Cortex of kidney (tissue), 1 donor: ENCODE measurements at places on chromosomes 5 and 9.

DNA sequence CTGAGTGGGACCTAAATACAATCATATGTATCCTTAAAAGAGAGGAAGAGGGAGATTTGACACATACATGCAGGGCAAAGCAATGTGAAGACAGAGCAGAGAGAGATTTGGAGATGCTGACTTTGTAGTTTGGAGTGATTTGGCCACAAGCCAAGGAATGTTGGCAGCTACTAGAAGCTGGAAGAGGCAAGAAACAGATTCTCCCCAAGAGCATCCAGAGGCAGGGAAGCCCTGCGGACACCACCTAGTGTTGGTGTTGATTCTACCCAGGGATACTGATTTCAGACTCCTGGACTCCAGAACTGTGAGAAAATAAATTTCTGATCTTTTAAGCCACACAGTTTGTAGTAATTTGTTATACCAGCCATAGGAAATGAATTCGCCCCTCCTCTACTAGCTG, 64.9 kb upstream of the OSMR start:
- no peak for DNase-seq

DNA sequence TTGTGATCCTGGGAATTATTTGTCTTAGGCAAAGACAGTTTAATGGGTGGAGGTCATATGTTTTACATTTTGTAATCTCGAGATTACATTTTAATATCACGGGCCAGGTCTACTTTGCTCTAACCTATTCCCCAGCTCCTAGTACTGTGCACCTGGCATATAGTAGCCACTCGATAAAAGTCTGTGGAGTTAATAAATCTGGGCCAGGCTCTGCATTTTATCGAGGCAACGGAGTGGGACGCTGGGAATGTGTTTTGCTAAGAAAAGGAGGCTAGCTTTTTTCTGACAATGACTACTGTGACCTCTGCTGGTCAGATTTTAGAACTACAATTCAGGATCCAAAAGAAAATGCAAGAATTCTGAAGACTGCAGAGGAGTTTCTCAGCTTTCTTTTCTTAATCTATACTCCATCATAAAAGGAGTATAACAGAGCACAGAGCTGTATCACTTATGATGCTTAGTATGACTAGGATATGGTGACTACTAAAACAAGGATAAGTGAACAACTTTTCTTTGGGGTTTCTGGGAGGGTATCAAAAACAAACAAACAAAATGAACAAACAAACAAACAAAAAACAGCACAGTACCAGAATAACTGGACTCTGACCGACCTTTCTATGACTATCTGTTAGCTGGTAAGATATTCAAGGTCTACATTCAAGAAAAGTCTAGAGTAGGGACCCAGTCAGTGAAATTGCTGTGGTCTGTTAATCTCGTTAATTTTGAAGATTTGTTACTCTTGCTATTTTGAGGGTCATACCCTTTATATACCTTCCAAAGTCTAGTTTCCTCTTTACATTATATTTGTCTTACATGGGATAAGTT, 46.1 kb upstream of the CER1 start:
- no peak for DNase-seq

DNA sequence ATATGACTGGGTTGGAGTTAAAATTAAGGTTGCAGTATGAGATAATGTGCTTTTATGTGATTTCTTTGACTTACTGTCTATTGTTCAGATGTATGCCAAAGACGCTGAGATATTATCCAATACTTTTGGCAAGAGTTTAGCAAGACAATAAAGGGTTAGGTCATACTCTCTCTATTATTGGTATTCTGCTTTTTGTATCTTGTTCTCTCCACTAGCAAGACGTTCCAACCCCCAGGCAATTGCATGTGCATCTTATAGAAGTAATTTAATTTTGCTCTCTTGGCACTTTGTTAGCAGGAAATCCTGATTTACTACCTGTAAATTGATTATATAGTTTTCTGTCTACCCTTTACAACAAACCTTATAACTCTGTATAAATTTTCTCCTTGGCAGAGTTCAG, 1093.6 kb downstream of the CDH9 start:
- no peak for DNase-seq

GRCh38 chr5:81534441-81534840, 140.5 kb upstream of the ACOT12 start:
- no peak for DNase-seq

- no peak for DNase-seq
These were observed 786.5 kb downstream of the TAF11L14 start for GRCh38 chr5:18420711-18421110.

DNA sequence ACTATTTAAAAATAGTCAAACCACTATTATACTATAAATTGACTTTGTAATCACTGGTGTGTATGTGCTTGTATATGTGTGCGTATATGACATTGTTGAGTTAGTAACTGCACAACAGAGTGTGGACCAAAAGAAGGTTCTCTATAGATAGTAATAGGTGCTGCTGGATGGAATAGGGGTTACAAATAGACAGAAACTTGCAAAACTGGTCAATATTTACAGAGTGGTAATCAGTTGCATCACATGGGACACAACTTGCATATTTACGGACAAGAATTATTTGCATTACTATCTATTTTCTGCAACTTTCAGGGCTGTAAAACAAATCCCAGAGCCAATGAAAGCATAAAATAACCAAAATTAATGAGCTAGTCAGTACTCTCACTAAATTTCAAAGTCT, 42.4 kb downstream of the TNFSF8 start:
- no peak for DNase-seq

GRCh38 chr5:36366883-36367282, 65.2 kb upstream of the RANBP3L start:
- no peak for DNase-seq

- no peak for DNase-seq
These were observed 569.7 kb downstream of the ZNF608 start for GRCh38 chr5:124176692-124177091.

- DNase-seq = no peak
These were observed 334.0 kb upstream of the PUM3 start for GRCh38 chr9:3177936-3178335.

DNA sequence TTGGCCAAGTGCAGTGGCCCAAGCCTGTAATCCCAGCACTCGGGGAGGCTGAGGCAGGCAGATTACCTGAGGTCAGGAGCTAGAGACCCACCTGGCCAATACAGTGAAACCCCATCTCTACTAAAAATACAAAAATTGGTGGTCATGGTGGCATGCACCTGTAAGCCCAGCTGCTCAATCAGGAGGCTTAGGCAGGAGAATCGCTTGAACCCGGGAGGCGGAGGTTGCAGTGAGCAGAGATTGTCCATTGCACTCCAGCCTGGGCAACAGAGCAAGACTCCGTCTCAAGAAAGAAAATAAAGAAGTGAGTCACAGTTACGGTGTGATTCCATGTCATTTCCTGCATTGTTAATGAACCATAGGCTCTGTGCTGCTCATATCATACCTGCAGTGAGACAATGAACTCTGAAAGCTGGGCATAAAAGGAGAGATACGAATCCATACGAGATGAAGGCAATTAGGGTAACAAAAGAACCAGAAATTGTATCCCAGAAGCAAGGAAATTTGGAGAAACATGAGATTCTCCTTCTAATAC, 44.6 kb downstream of the TIMD4 start:
- DNase-seq = no peak

GRCh38 chr9:438961-439768, 224.5 kb downstream of the DOCK8 start:
- no peak for DNase-seq

- DNase-seq = no peak
These were observed 245.4 kb downstream of the MPDZ start for GRCh38 chr9:13033959-13034693.

GRCh38 chr9:137006116-137007003, 10.0 kb upstream of the CLIC3 start:
- no peak for DNase-seq
